Left lobe of liver (tissue), 2 donors: ENCODE measurements at places on chromosomes 6 and 20.

DNA sequence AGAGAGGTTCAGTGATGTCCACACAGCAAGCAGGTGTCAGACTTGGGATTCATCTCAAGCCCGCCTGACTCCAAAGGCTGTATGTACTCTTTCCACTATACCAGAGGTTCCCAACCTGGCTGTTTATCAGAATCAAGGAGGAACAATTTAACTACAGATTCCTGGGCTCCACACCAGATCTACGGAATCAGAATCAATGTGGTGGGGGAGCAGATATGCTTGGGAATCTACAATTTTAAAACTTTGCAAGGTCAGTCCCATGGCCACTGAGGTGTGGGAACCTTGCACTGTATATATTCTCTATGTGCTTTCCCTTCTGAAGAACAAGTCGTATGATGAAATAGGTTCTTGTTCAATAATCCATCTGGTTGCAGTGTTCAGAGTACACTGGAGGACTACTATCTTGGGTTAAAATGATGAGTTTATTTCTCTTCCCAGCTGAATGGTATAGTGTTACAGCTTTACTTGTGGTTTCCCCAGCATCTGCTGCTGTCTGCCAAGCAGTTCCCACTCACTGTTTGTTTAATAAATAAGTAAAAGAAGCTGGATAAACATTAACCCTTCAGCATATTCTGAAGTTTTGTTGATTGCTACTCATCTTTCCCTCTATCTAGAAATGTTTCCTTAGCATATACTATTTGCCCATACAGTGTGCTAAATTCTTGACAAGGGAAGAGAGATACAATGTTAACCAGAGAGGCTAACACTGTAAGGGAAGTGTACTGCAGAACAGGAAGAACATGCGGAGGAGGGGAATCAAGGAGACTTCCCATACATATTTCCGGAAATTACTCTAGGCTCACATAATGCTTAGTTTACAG is 9.9 kb downstream of the TTI1 start:
- DNase-seq: no peak

GRCh38 chr20:49823152-49823847 is 10.7 kb downstream of the SLC9A8 start:
- no peak for DNase-seq

GRCh38 chr6:45718131-45718530 is 297.5 kb downstream of the CLIC5 start:
- no peak for DNase-seq

GRCh38 chr6:11320914-11321597 is 88.6 kb upstream of the NEDD9 start:
- DNase-seq: no peak

- no peak for DNase-seq
Measured at GRCh38 chr20:57794600-57795341, 85.0 kb upstream of the PMEPA1 start.

DNA sequence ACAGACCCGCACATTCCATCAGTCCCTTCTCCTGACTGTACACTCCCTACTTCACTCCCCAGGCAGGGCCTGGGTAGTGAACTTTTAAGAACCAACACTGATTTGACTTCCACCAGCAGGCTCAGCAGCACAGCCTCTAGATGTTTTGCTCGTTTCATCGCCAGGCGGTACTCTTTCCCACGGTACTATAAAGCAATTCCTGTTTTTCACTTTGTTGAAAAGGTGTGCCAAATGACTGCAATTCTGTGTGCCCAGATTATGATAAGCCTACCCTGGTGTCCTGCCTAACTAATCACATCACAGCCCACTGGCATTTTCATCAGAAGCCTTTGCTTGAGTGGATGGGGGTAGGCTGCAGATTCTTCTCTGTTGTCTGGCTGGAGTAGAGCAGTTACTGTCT is 12.9 kb upstream of the WTAP start:
- no peak for DNase-seq

GRCh38 chr6:31850765-31851484 is 11.7 kb downstream of the NEU1 start:
- no peak for DNase-seq

GRCh38 chr6:19997104-19997503 is 159.9 kb downstream of the ID4 start:
- no peak for DNase-seq

DNA sequence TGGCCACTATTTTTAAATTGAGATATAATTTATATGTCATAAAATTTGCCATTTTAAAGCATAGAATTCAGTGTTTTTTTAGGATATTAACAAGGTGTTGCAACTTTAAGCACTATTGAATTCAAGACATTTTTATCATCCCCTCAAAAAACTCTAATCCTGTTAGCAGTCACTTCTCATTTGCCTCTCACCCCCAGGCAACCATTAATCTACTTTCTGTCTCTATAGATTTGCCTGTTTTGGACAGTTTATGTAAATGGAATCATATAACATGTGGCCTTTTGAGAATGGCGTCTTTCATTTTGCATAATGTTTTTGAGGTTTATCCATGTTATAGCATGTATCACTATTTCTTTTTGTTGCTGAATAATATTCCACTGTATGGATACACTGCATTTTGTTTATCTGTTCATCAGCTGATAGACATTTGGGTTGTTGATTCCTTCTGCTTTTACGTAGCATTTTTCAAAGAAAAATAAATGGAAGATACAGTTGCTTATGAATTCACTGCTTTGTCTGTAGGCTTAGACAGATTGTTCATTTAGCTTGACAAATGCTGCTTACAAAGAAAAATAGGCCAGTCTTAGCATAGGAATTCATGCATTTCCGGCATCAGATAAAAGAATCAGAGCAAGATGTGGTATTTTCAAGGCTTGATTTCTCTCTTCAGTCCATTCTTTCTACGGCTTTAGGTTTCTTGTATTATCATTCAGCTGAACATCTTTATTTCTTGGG is 52.9 kb downstream of the STK4 start:
- no peak for DNase-seq
